ENCODE measurements at places on chromosomes 16 and 17.
A peak's percentile ranks its signal among the peaks of the same experiment; 100 is the strongest.

DNA sequence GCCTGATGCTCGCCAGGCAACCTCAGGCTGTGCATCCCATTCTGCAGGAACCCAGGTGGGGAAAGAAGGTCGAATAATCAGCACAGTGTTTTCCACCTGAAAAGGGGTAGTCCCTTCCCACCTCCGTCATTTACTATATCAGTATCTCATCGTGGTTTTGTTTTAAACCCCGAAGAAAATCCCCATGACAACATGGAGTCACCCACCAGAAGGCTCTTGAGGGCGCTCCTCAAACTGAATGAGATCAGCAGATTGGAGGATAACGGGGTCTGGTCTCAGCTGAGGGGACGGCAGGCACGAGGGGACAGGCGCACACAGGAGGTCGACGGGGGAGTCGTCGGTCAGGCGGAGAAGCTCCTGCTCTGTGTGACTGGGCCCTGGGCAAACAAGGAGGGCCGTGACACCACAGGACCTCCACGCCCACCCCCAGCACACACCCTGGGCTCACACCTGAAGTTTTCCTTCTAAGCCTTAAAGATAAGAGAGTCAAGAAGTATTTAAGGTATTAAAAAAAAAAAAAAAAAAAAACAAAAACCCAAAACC, 44.2 kb downstream of the MARF1 start:
- DNase-seq = no peak

DNA sequence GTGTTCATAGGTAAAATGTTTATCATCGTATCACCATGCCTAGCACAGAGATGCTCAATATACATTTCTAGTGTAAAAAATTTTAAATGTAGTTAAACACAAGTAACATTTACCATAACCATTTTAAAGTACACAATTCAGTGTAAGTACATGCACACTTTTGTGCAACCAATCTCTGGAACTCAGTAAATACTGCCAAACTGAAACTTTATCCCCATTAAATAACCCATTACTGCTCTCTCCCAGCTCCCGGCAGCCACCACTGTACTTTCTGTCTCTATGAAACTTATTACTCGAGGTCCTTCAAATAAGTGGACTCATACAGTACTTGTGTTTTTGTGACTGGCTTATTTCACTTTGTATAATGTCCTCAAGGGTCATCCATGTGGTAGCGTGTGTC, 29.0 kb downstream of the RMI2 start:
- no peak for DNase-seq

GRCh38 chr17:57941384-57942370, 13.5 kb downstream of the CUEDC1 start:
- DNase-seq = no peak

GRCh38 chr16:1036166-1036565, 36.4 kb upstream of the SSTR5 start:
- no peak for DNase-seq

GRCh38 chr16:7581175-7581574, 248.5 kb downstream of the RBFOX1 start:
- no peak for DNase-seq

DNA sequence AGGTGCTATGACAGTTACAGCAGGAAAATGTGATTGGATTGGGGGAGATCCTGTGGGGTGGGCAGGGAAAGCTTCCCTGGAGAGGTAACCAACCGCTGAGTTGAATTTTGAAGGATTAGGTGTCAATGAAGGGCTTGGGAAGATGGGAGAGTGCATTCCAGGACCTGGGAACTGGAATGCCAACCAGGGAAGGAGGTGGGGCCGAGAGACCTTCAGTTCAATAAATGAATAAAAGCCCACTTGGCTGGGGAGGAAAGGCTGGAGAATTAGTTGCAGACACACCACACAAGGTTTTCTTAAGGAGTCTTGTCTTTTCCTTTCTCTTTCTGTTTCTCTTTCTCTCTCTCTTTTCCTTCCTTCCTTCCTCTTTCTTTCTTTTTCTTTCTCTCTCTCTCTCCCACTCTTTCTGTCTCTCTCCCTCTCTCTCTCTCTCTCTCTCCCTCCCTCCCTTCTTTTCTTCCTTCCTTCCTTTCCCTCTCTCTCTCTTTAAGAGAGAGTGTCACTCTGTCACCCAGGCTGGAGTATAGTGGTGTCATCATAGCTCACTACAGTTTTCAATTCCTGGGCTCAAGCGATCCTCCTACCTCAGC, 3.3 kb downstream of the USP43 start:
- no peak for DNase-seq

GRCh38 chr17:43706235-43706634, 44.5 kb upstream of the MEOX1 start:
- no peak for DNase-seq

- DNase-seq = no peak
Measured at GRCh38 chr16:74936902-74937560, 47.9 kb downstream of the WDR59 start.

DNA sequence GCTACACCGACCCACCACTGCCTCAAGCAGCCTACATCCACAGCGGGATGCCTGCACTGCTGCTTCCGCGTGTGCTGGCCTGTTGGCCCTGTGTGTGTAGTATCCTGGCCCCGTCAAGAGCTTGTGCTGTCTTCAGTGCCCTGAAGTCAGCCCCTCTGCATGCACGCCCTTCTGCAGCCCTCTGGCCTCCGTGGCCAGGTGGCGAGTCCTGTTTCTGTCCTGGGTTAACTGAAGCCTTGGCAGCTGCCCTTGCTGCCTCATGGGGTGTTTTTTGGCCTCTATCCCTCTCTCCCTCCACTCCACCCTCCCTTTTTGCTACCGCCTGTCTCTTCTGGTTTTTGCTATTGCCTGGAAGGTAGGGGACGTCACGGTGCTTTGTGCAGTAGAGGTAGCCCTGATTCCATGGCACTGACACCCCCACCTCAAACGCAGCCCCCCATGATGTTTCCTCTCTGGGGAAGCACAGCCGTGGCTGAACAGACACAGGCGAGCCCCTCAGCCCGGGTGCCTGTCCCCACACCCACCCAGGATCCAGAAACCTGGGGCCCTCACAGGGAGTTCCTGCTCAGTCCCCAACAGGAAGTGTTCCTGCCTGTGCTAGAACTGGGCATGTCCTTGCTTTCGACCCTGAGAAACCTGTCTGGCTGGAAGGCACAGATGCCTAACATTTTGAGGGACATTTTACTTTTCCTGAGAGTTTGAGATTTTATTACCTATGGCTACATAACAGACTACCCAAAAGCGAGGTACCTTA, 18.8 kb upstream of the AMZ2 start:
- no peak for DNase-seq

DNA sequence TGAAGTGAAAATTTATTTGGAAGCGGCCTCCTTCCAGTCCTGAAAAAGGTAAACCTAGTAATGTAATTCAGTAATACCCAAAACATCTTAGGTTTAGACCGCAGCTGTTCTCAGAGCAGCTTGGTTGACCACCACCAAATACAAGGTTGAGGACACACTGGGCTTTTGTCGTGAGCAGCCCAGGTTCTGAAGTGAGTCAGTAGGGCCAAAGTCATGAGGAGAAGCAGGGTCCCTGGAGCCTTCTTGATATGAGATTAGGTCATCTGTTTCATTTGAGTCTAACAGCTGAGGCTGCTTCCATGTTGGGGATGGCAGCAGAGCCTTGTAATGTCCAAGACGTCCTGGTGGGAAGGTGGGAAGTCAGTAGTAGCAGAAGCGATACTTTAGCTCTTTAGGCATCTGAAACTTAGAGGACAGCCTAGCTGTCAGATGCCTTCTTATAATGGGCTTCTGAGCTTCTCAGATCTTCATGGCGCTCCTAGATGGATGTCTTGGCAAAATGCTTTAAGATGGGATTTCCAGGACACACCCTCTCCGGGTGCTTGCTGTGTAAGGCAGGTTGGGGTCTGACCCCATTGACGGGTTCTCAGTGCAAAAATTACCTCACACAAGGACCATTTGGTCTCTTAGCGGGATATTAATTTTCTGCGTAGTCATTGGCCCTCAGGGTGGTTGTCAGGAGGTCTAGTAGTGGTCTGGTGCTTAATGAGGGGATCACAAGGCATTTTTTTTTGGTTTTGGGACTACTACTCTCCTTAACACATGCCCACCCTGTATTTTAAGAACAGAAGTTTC, 2.4 kb downstream of the ALKBH5 start:
- DNase-seq = no peak

- DNase-seq = no peak
Measured at GRCh38 chr16:15970202-15970601, 20.8 kb downstream of the ABCC1 start.

DNA sequence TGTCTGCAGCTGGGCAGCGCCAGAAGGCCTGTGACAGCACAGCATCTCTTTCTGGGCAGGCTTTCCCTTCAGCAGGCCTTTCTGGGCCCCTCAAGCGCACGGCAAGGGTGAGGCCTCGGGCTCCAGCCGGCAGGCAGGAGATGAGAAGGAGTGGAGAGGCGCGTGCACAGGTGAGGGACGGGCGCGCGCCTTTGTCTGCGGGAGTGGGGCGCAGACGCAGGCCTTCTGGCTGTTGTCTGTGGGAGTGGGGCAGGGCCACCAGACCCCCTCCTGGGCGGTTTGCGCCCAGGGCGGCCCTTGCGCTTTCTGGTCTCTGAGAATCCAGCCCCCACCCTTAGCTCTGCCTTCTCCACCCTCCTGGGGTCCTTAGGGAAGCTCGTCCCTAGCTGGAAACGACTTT, 6.5 kb downstream of the ZNF205 start:
- DNase-seq = no peak

DNA sequence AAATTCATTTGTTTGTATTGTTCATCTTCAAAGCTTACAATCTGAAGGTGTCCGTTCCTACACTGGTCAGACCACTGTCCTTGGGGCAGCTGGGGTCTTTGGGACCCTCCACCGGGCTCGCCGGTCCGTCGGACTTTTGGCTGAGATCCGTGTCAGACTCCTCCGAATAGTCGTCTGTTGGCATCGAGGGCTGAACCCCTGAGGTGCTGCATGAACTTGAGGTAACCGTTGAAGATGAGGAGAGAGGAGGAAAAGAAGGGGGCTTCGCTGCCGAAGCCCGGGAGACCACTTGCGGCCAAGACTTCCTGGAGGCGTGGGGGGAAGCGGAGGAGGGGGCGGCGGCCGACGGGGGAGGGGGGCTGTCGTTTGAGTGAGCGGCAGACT, 260.8 kb downstream of the ZFHX3 start:
- DNase-seq = no peak

DNA sequence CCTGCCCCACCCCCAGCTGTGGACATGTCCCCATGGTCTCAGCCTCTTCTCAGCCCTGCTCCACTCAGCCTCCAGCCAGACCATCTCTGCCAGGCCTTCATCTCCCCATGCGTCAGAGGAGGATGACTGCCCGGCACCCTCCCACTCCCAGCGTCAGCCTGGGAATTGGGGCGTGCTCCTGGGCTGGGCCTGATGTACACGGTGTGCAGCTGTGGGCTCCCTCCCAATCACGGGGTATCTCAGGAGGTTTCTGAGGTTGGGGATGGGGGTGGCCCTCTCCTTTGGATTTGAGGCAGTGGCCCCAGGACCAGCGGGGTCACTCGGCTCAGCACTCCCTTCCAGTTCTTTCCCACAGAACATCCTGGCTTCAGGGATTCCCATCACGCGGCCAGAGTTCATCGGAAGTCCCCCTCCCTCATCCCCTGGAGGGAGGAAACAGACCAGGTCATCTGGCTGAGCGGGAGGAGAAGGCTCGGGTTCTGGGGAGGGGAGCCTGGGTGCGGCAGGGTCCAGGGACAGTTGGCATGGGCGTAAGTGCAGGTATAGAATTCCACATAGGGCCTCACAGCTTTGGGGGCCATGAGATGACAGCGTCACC, 36.9 kb downstream of the SOCS3 start:
- DNase-seq = no peak

GRCh38 chr16:2003827-2004641, 5.6 kb downstream of the ZNF598 start:
- peak; percentile 93 for DNase-seq

GRCh38 chr17:68819465-68819864, 135.7 kb downstream of the ABCA8 start:
- DNase-seq = no peak

- DNase-seq = no peak
Measured at GRCh38 chr16:27286451-27286850, 17.9 kb upstream of the NSMCE1 start.

- no peak for DNase-seq
Measured at GRCh38 chr16:529012-529575, 1.6 kb downstream of the CAPN15 start.

DNA sequence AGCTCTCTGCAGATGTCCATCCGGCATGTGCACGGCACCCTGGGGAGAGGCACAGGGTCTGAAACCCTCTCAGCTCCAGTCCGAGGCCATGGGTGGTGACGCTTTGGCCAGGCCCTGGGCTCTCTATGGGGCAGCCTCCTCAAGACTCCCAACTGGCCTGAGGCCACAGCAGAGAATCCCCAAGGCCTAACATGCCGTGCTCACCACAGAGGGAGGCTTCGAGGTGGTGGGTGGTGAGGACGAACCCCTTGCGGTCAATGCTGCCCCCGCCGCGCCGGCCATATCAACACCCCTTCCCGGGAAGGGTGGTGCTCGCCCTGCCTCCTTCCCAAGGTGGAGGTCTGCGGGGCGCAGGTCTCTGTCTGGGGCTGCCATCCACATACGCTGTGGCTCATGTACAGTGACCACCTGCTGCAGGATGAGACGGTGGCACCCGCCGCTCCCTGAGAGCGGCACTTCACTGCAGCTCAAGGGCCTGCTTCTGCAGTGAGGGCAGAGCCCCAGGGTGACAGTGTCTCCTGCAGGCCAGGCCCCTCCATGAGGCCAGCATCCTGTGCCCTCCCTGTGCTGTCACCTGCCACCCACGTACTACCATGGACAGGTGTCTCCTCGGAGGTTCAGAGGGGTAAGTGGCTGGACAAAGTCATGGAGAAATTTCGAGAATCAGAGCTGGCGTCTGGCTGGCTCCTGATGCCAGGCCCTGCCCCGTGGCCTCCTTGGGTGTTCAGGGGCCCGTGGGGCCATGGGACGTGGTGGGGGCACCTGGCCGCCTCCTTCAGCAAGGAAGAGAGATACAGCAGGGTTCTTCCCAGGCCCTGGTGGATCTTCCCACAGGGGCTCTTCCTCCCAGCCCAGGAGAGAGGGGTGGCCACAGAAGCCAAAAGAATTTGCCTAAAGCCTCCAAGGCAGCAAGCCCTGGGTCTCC, 54.6 kb upstream of the ACSF3 start:
- DNase-seq = no peak

GRCh38 chr17:14138649-14139048, 69.3 kb downstream of the COX10 start:
- DNase-seq = no peak

DNA sequence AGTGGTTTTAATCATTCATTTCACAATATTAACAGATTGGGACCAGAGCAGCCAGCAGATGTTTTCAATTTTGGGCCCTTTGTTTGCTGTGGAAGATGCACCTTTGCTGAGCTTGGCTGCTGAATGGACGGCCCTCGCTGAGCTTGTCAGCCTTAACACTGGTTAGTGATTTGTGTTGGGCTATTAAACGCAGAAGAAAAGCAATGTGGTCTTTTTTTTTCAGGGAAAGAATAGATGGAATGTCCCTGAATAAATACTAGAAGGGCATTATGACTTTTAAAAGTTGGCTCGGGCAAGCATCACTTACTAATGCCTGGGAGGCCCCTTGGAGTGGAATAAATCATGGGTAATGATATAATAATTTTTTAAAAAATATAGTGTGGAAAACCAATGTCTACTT, 297.0 kb downstream of the MAP2K6 start:
- peak; percentile 98 for DNase-seq

- peak; percentile 62 for DNase-seq
Measured at GRCh38 chr17:78258323-78259191, 27.1 kb downstream of the TMEM235 start.
